ENCODE measurements at places on chromosomes 5 and 9.
A peak's percentile ranks its signal among the peaks of the same experiment; 100 is the strongest.

DNA sequence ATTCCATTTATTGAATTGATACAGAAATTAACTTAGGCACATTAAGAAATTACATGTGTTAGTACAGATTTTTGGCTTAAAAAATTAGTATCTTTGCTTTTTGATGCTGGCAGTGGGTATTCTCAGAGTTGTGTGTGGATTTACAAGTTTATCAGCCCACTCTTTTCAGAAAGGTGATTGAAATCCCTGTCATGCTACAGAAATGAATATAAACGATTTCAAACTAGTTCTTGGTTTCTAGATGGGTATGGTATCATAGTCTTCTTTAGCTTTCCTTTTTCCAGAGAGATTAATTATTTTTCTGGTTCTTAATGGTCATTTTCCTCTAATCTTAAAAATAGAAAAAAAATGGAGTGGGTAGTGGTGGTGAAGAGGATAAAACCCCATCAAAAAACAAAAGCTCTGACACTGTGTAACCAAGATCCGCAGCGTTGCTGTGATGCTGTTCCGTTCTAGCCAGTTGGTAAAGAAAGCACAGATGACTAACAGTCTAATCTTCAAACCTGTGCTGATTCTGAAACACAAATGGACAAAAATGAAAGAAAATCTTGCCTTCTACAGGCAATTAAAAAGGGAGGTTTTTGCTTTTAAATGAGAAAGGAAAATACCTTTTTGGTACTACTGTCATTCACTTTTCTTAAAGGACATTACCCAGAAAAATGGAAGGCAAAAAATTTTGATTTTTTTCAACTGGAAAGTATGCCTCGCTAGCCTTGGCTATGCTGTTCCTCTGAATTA is 5.2 kb downstream of the LRRTM2 start:
- no peak for DNase-seq

DNA sequence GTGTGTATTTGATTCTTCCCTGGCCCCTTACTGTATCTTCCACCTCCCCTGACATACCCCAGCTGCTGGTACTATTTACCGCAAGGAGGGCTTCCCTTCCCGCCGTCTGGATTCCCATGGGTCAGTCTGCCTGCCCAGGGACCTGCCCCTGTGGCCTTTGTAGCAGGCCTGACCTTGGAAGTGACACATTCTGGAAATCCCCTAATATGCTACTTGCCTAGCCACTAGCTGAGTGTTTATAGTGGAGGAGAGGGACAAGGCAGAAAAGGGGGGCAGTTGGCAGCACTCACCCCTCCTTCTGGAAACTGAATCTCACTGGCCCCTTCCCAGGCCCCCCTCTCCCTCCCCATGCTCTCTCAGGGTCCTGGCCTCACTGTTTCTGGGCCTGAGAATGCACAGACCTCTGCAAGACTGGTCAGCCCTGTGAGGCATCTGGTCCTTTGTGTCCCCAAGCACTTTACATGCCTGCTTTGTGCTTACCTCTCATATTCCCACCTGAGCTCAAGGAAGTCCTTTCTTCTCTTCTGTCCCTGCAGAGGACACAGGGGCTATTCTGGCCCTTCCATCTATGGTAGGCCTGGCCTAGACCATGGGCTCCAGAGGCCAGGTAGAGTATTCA is 8.2 kb upstream of the CCL21 start:
- DNase-seq = no peak

DNA sequence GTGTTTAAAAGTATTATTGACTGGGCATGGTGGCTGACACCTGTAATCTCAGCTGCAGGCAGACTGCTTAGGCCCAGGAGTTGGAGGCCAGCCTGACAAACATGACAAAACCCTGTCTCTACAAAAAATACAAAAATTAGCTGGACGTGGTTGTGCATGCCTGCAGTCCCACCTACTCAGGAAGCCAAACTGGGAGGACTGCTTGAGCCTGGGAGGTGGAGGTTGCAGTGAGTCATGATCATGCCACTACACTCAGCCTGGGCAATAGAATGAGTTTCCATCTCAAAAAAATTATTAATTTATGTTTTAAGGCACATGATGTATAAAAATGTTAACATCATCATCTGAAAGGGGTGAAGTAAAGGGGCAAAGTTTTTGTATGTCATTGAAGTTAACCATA is 49.7 kb upstream of the FNIP1 start:
- no peak for DNase-seq

- DNase-seq = no peak
These were observed 50.8 kb downstream of the DMRT2 start for GRCh38 chr9:1100945-1101344.

DNA sequence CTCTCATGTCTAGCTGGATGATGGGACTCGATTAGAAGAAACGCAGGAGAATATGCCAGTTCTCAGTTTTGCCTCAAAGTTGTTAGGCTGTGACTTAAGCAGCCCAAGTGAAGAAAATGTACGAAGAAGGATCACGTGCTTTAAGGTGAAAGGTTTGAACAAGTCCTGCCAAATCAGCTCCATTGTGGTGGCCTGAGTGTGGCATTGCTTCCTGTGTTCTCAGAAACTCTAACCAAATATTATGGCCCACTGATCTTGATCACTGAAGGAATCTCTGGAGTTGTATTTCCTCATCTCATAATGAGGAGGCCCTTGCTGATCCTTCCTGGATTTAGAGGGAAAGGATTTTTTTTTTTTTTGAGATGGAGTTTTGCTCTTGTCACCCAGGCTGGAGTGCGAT is 44.0 kb downstream of the OTULIN start:
- no peak for DNase-seq

- no peak for DNase-seq
These were observed 56.2 kb upstream of the ZSWIM6 start for GRCh38 chr5:61275841-61276240.

DNA sequence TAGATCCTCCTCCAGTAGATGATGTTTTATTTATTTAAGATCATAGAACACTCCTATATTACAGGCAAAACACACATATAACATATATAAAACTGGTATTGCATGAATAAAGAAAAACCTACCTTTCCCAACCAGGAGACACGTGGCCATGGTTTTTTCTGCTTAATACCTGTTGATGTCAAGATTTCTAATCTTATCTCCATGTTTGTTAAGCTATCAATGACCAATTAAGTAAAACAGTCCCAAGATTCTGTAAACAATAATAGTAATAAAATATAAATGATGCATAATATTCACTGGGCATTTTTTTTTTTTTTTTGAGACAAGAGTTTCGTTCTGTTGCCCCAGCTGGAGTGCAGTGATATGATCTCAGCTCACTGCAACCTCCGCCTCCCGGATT is 1.7 kb downstream of the CPLANE1 start:
- DNase-seq = no peak

DNA sequence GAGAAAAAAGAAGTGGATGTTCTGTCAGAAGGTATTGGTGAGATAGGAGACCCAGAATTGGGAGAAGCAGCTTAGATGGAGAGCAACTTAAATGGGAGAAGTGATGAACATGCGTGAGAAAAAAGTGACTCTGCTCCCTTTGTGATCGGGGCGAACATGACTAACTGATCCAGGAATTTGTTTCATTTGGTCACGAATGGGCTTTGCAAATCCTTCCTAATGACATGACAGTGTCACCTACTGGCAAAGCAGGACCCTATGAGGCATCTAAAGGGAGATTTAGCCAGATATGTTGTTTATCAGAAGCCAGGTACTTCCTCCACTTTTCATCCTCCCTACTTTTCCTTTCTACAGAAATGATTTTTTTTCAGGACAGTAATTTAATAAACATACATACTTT is 787.4 kb upstream of the RGMB start:
- DNase-seq = peak; percentile 6

- DNase-seq = no peak
These were observed 31.9 kb downstream of the CAMK4 start for GRCh38 chr5:111256128-111256527.

DNA sequence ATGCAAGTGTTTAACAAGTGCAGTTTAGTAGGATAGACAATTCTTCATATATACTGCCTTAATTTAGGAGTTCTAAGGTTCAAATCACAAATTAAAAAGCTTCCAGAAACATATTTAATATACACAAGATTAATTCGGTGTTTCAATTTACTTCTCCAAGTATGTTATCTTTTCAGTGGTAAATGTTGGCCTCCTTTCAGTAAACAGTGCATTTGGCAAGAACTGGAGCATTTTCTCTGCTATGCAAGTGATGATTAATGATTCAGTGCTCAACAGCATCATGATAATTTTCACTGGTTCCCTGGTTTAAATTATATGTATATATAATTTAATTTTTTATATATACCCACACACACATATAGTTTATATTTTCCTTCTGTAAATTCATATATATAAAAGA is 541.7 kb downstream of the EFNA5 start:
- DNase-seq = no peak

- DNase-seq = no peak
These were observed 8.0 kb upstream of the PDZD2 start for GRCh38 chr5:31630931-31631330.

DNA sequence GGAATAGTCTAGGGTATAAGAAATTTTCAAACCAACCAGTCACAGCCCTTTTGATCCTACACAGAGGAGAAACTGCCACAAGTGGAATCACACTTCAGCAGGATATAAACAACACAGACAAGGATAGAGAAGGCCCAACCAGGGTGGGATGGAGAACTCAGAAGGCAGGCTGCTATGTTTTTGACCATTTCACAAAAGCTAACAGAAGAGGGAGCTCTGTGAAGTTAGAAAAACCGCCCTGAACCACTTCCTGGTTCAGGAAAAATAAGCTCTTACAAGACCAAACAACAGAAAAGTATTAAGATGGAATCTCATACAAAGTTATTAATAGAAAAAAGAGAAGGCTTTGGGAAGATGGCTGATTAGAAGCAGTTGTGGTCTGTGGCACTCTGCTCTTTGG is 960 bp upstream of the IFNB1 start:
- DNase-seq = no peak

GRCh38 chr9:105441616-105442160 is 6.1 kb upstream of the FSD1L start:
- DNase-seq = no peak

GRCh38 chr5:142785206-142785605 is 15.0 kb downstream of the ARHGAP26 start:
- no peak for DNase-seq

GRCh38 chr5:132058646-132059042 is 1.8 kb upstream of the IL3 start:
- no peak for DNase-seq

DNA sequence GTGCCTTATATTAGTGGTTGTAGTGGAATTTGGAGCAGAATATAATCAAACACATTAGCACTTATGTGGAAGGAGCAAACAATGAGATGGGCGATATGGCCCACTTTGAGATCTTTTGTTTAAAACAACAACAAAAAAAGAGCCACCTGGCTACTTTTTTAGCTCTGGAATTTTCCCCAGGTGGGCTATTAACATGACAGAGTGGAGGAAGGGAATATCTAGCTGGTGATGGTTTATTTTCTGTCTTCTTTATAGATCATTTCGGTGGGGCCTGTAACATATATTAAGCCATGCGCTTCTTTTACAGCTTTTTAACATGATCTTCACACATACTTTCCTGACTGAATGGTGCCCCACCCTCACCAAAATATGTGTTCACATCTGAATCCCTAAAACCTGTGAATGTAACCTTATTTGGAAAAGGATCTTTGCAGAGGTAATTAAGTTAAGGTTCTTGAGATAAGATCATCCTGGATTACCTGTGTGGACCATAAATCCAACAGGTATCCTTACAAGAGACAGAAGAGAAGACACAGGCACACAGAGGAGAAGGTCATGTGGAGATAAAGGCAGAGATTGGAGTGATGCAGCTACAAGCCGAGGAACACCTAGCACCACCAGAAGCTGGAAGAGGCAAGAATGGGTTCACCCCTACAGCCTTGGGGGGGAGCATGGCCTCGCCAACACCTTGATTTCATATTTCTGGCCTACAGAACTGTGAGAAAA is 16.6 kb upstream of the ENTREP1 start:
- DNase-seq = no peak

DNA sequence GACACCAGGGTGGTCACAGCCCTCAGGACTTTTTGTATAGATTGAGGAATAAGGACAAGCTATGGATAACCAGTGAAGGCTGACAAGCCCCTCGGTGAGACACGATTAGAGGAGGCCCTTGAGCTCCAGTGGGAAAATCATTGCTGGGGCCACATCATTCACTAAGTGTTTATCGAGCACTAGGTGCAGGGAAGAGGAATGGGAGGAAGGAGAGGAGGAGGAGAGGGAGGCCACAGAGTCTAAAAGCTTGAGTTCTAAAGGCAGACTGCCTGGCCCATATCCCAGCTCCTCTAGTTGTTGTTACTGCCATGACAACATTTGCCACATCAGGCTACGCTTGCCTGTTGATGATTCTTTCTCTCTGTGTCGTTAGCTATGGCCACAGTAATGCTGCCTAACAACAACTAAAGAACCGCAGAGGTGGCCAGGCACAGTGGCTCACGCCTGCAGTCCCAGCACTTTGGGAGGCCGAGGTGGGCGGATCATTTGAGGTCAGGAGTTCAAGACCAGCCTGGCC is 37.6 kb downstream of the NKX2-5 start:
- no peak for DNase-seq

DNA sequence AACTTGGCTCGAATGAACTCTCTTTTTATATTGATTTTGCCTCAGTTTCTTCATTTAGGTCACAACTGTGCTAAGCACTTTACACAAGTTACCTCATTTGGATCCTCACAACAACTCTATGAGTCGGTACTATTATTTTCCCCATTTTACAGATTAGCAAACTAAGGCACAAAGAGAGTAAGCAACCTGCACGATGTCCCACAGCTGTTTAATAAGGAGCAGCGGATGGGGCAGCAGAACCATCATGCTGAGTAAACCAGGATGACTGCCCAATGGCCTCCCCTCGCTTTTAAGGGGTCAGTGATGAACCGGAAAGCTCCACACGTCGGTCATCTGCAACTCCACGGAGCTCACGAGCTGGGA is 607 bp downstream of the PRELID2 start:
- DNase-seq = no peak

DNA sequence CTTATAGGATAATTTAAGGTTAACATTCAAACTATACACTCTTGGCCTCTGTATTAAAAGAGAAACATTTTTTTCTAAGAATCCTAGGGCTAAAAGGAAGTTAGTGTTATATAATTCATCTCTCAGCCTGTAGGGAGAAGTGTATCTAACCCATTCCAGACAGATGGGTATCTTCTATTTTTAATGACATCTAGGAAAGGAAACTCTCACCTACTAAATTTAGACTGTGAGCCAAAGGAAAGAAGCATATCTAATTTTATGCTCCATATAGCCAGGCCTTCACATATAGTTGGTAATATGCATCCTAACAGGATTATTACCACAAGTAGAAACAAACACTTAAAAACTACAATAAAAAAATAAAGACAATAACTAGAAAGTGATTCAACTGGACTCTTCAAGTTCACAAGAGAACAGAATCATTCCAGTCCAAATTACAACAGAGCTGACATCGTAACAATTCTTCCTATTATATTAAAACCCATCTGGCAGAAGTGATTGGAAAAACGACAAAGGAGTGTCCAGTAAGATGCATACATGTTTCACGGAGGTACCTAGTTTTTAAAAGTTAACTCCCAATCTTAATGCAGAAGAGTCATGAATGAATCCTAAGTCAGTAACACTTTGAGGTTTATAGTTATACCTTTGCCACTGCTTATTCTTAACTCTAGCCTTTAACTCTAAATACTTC is 39.4 kb downstream of the SCAI start:
- DNase-seq = no peak

Data from BJ (cell line).